ENCODE measurements at places on chromosomes 2 and 18. TPM values are rescaled to one million over a fixed set of nuclear protein-coding genes. Genes with fewer than 3 reads are reported as not detected.

ADAM23 gene
- total RNA-seq: 2.4 TPM

CFC1 gene
- not detected for total RNA-seq

C2orf80 gene
- total RNA-seq: not detected

UCN gene
- 0.30 TPM for total RNA-seq

MPP4 gene
- 1.4 TPM for total RNA-seq

Data from smooth muscle cell of the coronary artery (primary cell).